CD4-positive, CD25-positive, alpha-beta regulatory T cell (primary cell): ENCODE measurements at places on chromosomes 16 and 17. TPM values are rescaled to one million over a fixed set of nuclear protein-coding genes. Genes with fewer than 3 reads are reported as not detected.

XAF1 gene
- 95.1 TPM for total RNA-seq

CASKIN1 gene
- not detected for total RNA-seq

MAF gene
- 120 TPM for total RNA-seq

KRT34 gene
- total RNA-seq, result not detected

IGF2BP1 gene
- not detected for total RNA-seq

GRCh38 chr17:57045868-57046704 is 39.0 kb upstream of the AKAP1 start:
- no peaks in the 10 kb centered on the region for H3K36me3 ChIP-seq
- peaks cover 16% of the 10 kb centered on the region for H3K4me1 ChIP-seq
- H3K4me3 ChIP-seq, result no peak overlapping the region
- peaks cover 23% of the 10 kb centered on the region for H3K27me3 ChIP-seq

GRCh38 chr17:49580055-49580721 is 4.5 kb downstream of the NXPH3 start:
- H3K36me3 ChIP-seq, result no peaks in the 10 kb centered on the region
- peaks cover 14% of the 10 kb centered on the region for H3K4me1 ChIP-seq
- H3K27me3 ChIP-seq, result peaks cover 5% of the 10 kb centered on the region
- no peak overlapping the region for H3K27ac ChIP-seq
- no peak overlapping the region for H3K4me3 ChIP-seq

- H3K27me3 ChIP-seq, result no peaks in the 10 kb centered on the region
- H3K4me3 ChIP-seq, result no peak overlapping the region
- DNase-seq, result no peak
- no peak overlapping the region for H3K27ac ChIP-seq
- no peaks in the 10 kb centered on the region for H3K4me1 ChIP-seq
Measured at GRCh38 chr17:10318535-10318934, 54.3 kb downstream of the MYH13 start.

DNA sequence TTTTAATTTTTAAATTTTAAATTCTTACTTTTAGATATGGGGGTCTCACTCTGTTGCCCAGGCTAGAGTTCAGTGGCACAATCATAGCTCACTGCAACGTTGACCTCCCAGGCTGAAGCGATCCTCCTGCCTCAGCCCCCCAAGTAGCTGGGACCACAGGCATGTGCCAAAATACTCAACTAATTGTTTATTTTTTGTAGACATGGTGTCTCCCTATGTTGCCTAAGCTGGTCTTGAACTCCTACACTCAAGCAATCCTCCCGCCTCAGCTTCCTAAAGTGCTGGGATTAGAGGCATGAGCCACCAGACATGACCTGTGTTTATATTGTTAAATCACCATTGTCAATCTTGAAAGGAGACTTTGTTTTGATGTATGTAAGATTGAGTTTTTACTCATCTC is 332.2 kb downstream of the WWOX start:
- H3K27ac ChIP-seq, result no peak overlapping the region
- H3K27me3 ChIP-seq, result no peaks in the 10 kb centered on the region
- peaks cover 3% of the 10 kb centered on the region for H3K4me1 ChIP-seq
- H3K4me3 ChIP-seq, result no peak overlapping the region
- DNase-seq, result no peak

DNA sequence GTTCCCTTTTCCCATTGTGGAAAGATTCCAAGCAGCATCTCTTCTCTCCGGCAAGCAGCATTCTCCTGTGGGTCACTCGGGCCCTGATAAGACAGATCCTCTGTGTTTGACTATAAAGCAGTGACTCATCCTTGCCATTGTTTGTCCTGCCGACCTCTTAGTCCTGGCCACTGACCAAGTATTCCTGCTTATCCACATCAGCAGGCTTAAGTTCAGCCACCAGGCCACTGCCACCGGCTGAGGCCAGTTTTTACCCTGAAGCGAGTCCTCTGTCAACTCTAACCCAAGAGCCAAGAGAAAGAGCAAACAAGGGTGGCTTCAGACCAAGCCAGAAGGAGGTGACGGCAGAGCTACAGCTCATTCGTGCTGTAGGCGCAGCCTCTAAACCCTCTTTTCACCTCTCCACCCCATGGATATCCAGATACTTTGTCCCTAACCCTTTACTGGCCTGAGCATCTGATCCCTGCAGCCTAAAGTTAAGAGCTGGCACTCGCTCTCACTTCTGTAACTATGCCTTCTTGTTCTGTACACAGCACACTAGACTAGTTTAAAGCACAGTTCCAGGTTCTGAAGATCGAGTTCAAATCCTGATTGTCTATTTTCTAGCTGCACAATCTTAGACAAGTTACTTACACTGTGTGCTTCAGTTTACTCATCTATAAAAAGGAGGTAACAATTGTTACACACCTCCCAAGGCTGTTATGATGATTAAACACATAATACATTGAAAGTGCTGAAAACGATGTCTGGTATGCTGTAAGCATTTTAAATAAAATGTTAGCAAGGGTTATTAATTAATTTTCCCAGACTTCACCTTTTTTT is 31.0 kb downstream of the SOX9 start:
- no peaks in the 10 kb centered on the region for H3K4me1 ChIP-seq
- no peak overlapping the region for H3K4me3 ChIP-seq
- no peak for DNase-seq

DNA sequence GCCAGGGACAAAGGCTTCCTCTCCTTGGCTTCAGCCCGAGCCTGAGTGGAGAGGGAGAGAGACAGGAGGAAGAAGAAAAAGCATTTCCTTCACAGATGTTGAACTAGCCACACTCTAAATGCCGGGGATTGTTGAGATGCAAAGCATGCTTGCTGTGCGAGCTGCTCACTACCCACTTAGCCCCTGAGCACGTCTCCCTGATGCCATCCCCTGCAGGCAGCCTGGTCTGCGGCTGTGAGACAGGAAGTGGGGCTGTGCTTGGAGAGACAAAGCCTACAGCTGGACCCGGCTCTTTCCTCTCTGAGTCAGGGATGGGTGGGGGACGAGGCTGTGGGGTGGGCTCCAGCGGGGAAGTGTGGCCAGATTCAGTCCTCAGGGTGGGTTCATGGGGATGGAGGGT is 13.7 kb downstream of the WNT9B start:
- peaks cover 2% of the 10 kb centered on the region for H3K27me3 ChIP-seq
- H3K4me3 ChIP-seq, result no peak overlapping the region
- no peaks in the 10 kb centered on the region for H3K36me3 ChIP-seq
- H3K4me1 ChIP-seq, result no peaks in the 10 kb centered on the region

DNA sequence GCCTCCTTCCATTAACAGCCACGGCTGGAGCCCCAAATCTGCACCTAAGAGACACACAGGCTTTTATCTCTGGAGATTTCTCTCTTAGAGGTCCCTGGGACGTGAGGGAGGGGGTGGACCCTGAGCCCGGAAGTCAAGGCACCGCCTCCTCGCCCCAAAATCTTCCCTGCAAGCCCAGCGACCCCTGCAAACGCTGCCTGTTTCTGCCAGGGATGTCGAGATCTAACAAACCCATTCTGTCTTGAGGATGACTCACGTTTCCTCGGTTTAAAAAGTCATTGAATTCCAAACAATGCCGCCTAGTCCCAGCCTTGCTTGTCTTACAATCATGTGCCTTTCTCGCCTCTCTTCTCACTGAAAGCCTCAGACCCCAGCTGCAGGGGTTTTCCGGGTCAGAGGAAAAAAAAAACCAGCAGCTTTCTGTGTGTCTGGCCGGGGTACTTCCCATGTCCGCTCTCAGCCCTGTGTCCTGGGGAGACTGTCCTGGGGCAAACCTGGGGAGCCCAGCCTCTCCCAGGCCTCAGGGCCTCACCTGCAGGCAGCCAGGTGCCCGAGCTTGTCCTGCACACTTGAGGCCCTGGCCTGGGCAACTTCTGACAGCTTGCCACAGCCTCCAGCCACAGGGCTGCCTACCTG is 15.4 kb downstream of the ARL2BP start:
- DNase-seq, result peak; percentile 14
- no peak overlapping the region for H3K4me3 ChIP-seq
- H3K4me1 ChIP-seq, result peaks cover 5% of the 10 kb centered on the region
- no peaks in the 10 kb centered on the region for H3K27me3 ChIP-seq

DNA sequence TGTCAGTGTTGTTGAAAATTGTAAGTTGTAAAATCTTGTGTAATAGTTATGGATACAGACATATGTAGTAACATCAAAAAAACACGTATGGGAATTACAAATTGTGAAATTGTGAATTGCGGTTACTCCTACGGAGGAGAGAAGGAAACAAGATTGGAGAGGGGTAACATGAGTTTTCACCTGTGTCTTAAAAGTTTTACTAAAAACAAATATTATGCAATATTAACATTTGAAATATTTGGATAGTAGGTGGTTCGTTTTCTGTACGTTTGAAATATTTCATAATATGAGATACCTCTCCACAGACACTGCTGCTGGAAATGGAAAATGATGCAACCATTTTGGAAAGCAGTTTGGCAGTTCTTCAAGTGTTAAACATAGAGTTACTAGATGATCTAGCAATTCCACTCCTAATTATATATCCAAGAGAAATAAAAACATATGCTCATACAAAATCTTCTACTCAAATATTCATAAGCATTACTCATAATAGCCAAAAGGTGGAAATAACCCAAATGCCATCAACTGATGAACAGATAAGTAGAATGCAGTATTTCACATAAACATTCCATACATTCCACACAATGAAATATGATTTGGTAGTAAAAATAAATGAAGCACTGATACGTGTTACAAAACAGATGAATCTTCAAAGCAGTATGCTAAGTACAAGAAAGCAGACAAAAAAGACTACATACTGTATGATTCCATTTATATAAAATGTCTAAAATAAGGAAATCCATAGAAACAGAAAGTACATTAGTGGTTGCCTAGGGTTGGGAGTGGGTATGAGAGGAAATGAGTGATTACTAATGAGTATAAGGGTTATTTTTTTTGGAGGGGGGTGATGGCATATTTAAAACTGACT is 40.7 kb upstream of the ABCA10 start:
- no peaks in the 10 kb centered on the region for H3K36me3 ChIP-seq
- H3K27me3 ChIP-seq, result no peaks in the 10 kb centered on the region
- H3K4me3 ChIP-seq, result no peak overlapping the region
- DNase-seq, result no peak
- no peak overlapping the region for H3K27ac ChIP-seq
- H3K4me1 ChIP-seq, result no peaks in the 10 kb centered on the region

DNA sequence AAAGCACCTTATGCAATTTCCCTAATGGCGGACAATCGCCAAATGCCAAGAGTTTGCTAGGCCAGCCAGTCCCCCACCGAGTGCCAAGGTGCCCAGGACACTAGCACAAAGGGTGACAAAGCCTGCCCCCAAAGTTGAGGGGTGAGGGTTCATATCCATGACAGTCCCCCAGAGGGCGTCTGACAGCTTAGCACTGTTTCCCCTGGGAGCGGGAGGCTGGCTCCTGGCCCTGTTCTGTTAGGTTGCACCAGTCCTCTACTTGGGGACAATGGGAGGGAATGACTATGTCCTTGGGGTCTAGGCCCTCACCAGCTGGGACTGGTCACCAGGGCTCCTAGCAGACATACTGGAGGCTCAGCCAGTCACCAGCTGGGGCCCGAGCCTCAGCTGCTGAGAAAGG is 66.9 kb downstream of the MYO18A start:
- no peak overlapping the region for H3K27ac ChIP-seq
- peaks cover 83% of the 10 kb centered on the region for H3K36me3 ChIP-seq
- H3K4me1 ChIP-seq, result no peaks in the 10 kb centered on the region
- H3K4me3 ChIP-seq, result no peak overlapping the region
- no peak for DNase-seq

DNA sequence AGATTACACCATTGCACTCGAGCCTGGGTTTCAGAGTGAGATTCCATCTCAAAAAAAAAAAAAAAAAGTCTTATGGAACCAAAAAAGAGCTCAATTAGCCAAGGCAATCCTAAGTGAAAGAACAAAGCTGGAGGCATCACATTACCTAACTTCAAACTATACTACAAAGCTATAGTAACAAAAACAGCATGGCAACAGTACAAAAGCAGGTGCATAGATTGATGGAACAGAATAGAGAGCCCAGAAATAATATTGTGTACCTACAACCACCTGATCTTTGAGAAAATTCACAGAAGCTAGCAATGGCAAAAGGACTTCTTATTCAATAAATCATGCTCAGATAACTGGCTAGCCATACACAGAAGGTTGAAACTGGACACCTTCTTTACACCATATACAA is 24.7 kb upstream of the CCL2 start:
- H3K27me3 ChIP-seq, result peaks cover 5% of the 10 kb centered on the region
- no peaks in the 10 kb centered on the region for H3K36me3 ChIP-seq
- H3K4me3 ChIP-seq, result no peak overlapping the region
- DNase-seq, result no peak
- no peak overlapping the region for H3K27ac ChIP-seq

DNA sequence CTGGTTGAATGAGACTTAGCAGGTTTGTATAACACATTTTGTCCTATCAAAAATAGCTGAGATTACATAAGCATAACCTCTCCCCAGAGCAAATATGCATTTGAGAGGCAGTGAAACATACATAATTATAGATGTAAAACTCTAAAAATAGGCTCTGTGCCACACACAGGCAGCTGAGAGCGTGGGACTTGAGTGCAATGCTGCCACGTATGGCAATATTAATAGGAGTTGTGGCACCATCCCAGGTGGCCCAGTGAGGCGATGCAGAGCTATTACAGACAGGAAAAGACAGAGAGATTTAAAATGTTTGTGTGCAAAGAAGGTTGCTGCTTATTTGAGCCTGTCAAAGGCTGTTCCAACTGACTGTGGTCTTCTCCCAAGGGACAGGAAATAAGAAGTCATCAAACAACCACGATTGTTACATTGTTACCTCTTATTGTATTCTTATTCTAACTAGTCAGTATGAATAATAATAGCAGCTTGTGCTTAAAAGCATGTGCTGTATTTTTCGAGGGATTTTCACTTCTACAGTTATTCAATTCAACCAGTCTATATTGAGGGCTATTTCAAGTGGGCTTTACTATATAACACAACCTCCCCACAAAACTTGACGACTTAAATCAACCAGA is 116.5 kb downstream of the SALL1 start:
- H3K4me3 ChIP-seq, result no peak overlapping the region
- no peaks in the 10 kb centered on the region for H3K36me3 ChIP-seq
- no peak overlapping the region for H3K27ac ChIP-seq
- no peaks in the 10 kb centered on the region for H3K4me1 ChIP-seq
- DNase-seq, result no peak
- no peaks in the 10 kb centered on the region for H3K27me3 ChIP-seq

- no peak overlapping the region for H3K4me3 ChIP-seq
- no peaks in the 10 kb centered on the region for H3K36me3 ChIP-seq
- no peaks in the 10 kb centered on the region for H3K27me3 ChIP-seq
Measured at GRCh38 chr17:80738020-80738808, 193.6 kb downstream of the RPTOR start.

GRCh38 chr16:4505356-4506147 is 29.4 kb downstream of the HMOX2 start:
- H3K27ac ChIP-seq, result peak overlapping the region; percentile 90
- peak; percentile 85 for DNase-seq

GRCh38 chr17:55580596-55581133 is 69.4 kb upstream of the SMIM36 start:
- H3K27me3 ChIP-seq, result no peaks in the 10 kb centered on the region
- DNase-seq, result no peak
- no peak overlapping the region for H3K27ac ChIP-seq
- peaks cover 13% of the 10 kb centered on the region for H3K4me1 ChIP-seq

GRCh38 chr17:15409721-15410250 is 57.6 kb downstream of the CDRT4 start:
- no peaks in the 10 kb centered on the region for H3K27me3 ChIP-seq
- H3K4me3 ChIP-seq, result no peak overlapping the region
- H3K27ac ChIP-seq, result no peak overlapping the region
- H3K36me3 ChIP-seq, result no peaks in the 10 kb centered on the region
- DNase-seq, result no peak
